AG09309 (cell line): ENCODE measurements at places on chromosomes 4 and X.

DNA sequence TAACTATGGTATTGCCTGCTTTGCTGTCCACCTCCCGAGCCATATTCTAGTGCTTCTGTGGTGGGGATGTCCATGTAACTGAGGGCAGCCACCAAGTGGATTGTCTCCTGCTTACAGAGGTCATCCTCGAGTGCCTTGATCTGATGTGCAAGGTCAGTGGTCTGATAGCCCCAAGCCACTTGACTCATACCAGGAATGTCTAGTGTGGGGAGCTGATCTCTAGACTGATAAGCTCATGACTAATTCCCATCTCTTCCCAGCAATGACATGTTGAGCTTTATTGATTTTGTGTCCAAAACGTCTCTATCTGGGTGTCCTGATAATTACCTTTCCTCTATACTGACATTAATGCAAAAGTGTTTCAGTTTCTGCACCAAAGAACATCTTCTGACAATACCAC lies 168.4 kb upstream of the WDR1 start:
- no peak for DNase-seq

- DNase-seq, result no peak
These were observed 134.5 kb downstream of the ARHGAP6 start for GRCh38 chrX:11531226-11531625.

DNA sequence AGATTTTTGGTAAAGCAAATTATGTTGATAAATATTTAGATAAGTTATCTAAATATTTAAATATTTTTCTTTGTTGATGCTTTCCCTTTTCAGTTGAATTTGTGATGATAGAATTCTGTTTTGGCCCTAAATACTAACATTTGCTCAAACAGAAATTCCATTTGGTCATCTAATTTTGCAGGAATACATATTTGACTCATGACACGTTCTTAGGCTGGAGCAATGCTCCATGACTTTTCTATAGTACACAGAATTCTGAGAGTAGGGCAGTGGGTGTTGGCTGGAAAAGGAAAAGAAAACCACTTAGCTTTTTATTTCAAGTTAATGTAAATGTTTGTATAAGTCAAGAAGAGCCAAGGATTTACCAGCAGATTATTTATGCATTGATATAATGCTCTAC lies 58.6 kb upstream of the GK2 start:
- DNase-seq, result no peak

- DNase-seq, result no peak
These were observed 1.3 kb downstream of the PKD2 start for GRCh38 chr4:88008743-88009171.

- no peak for DNase-seq
These were observed 64.7 kb downstream of the SLC7A11 start for GRCh38 chr4:138177278-138177968.

DNA sequence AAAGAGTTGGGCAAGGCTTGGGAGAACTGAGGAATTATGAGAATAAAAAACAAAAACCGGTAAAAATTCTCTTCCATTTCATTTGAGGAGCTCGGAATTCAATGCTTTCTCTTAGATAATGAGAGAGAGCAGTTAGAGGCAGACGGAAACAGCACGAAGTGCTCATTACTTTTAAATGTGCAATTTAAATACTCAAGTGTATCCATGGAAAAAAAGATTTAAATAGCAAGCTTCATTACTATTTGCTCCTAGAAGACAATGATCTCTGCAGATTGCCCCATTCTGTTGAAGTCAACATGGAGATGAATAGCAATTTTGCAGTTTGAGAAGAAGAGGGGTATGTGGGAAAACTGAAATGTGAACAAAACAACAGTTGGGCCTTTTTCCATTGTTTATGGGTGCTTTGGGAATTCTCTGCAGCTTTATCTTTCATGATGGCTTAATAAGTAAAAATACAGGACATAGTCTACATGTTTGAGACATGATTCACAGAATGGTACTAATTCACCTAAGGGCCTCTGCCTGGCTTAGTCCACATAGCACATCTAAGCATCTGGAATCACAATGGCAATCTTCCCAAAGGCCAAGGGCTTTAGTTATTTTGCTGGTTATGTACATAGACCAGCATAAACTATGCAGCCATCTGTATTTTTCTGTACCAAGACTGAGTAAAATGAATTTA lies 512.7 kb upstream of the FAT1 start:
- peak; percentile 90 for DNase-seq

GRCh38 chrX:16124201-16124600 lies 836 bp downstream of the GRPR start:
- DNase-seq, result no peak

DNA sequence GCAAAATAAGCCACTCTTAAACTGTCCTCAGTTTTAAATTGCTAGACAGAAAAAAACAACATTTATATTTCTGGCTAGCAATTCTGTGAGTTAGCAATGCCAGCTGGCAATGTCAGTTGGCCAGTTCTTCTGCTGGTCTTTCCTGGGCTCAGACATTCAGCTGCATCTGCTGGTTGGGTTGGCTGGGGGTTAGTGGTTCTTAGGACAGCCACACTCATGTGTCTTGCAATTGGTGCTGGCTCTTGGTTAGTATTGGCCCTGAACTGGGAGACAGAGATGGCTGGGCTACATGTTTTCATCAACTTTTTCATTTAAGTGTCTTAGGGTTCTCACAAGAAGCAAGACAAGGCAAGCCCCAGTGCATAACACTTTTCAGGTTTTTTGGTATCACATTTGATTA lies 48.0 kb upstream of the PDLIM5 start:
- no peak for DNase-seq

GRCh38 chr4:139629436-139630125 lies 36.0 kb upstream of the MGST2 start:
- DNase-seq, result no peak

GRCh38 chr4:32858971-32859370 lies 2138.8 kb downstream of the PCDH7 start:
- DNase-seq, result peak; percentile 10

DNA sequence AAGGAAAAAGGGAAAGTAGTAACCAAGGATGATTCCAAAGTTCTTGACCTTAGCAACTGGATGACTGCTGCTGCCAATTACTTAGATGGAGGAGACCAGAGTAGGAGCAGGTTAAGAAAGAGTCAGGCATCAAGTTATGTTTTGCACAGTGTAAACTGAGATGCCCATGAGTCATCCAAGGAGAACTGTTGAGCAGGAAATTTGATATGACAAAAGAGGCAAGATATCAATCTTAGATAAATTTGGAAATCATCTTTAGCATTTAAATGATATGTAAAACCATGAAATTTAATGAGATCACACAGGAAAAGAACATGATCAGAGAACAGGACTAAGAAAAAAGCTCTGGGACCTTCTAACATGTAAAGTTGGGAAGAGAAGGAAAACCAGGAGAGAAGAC lies 361.3 kb downstream of the OPHN1 start:
- DNase-seq, result no peak

DNA sequence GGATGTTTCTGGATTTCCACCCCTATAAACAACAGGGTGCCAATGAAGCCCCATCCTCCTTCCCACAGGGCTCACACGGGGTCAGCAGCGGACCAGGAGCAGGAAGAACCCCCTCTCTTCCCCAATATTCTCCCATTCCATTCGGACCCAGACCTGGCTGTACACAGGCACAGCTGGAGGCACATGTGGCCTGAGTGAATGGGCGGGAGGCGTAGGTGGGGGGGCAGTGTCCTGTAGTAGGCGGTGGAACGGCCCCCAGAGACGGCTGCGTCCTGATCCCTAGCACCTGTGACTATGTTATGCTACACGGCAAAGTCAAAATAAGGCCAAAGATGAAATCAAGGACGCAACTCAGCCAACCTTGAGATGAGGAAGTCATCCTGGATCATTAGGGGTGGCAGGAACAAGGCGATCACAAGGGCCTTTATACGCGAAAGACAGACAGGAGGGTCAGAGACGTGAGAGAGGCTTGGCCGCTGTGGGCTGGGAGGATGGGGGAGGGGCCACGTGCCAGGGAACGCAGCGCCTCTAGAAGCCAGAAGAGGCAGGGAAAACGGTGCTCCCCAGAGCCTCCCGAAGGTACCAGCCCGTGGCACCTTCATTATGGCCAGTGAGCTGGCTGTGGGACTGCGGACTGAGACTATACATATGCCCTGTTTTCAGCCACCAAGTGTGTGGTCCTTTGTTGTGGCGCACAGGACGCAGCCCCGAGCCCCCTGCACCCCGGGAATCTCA lies 75.6 kb downstream of the WFS1 start:
- no peak for DNase-seq

DNA sequence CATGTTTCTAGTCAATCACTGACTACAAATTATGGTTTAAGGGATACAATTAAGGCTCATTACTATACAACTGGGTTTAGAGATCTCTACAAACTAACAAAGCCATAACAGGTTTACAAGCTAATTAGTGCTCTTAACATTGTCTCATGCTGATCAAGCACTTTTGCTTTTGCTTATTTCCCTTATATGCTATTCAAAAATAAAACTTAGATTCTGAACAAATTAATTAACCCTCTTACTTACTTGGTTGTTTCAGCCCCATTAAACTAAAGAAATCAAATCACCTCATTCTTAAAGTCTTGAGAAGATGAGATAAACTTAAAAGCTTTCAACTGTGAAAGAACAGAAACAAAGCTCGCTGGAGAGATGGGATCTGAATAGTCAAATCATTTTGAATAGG lies 2024.5 kb upstream of the ADGRL3 start:
- DNase-seq, result no peak
